Amygdala (tissue), 56 donors: ENCODE measurements at places on chromosomes 7 and 10.

GRCh38 chr7:1890289-1891235 lies 220.5 kb downstream of the ELFN1 start:
- no peak for DNase-seq

GRCh38 chr7:144390481-144390880 lies 13.0 kb downstream of the NOBOX start:
- DNase-seq: no peak

GRCh38 chr10:89563861-89564478 lies 28.6 kb upstream of the SLC16A12 start:
- no peak for DNase-seq

- no peak for DNase-seq
Measured at GRCh38 chr10:34010891-34011290, 676.4 kb upstream of the NRP1 start.
